Activated CD8-positive, alpha-beta memory T cell treated with anti-CD3 and anti-CD28 coated beads for 48 hours (primary cell): ENCODE measurements at places on chromosomes 2 and 18.

GRCh38 chr2:62499430-62500060 is 6.5 kb downstream of the TMEM17 start:
- no peak for DNase-seq

DNA sequence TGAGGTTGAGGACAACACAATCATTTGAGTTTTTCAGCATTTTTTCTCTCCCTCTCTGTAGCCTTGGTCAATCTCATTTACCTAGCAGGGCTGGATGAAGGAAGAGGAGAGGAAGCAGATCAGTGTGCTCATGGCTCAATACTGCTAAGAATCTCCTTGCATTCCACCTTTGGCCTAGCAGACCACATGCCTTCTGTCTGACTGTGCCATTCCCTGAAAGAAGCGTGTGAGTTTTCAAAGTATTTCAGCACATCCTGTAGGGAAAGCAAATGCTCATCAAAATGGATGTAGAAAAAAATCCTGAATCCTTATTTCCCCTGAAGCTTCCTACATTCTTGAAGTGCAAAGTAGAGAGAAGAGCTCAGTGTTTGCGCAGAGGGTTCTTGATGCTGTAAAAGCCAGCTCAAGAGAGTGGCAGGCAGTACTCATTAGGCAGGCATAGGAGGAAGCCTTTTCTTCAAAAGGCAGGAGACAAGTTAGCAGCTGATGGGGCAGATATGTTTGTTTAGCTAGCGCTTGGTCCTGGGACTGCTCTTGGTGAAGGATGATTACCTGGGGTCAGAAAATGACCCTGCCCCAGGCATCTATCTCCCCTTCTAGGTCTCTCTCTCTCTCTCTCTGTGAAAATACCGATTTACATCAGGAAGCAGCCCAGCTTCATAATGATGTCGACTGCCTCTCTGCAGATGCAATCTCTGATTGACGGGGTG is 14.4 kb upstream of the PIK3C3 start:
- no peak for DNase-seq

GRCh38 chr18:48521723-48522122 is 17.1 kb upstream of the CTIF start:
- DNase-seq, result no peak

DNA sequence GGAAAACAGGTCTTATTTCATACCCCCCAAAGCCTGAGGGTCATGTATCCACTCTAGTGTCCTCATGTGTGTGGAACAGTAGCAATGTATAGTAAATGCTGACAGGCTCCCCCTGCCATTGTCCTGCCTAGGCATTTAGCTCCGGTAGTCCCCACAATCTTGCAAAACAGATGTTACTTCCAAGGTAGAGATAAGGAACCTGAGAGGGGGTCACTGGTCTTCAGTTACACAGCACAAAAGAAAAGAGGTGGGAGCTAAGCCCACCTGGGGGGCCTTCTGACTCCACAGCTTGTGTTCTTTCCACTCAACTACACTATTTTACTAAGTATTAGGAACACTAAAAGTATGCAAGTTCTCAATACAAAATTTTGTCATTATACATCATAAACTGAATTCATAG is 17.4 kb upstream of the FECH start:
- no peak for DNase-seq

GRCh38 chr18:5415031-5415430 is 119.5 kb upstream of the ZBTB14 start:
- no peak for DNase-seq

DNA sequence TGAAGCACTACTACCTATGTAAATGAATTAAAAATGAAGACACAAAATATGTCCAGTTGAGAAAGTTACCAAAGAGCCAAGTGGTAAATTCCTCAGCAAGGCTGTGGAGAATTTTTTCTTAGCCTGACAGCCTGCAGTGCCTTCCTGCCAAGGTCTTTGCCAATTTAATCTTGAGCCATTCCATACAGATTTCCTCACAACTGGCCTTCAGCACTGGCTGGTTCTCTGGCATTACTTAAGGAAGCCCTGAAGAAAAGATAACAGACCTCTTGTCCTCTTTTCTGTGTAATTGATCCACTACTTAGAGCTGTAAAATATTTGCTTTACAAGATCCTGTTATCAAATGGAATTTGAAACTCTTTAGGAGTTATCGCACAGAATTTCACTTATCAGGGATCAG is 334.2 kb upstream of the LRRTM1 start:
- DNase-seq, result no peak

DNA sequence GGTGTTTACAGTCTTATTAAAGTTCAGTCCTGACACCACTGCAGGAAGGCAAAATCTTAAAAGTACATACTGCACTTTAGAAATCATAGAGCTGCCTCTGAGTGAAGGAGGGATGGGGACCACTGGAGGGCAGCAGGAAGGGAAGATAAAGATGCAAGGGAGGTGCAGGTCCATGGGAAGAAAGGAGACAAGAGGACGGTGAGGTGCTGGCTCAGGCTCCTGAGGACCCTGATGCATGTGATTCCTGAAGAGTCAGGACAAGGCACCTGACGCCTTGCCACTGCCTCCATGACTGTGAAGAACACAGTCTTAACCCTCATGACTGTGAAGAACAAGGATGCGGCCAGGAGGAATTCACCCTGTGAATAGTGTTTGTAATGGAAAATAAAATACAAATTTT is 116.2 kb upstream of the NPAS2 start:
- DNase-seq, result no peak

DNA sequence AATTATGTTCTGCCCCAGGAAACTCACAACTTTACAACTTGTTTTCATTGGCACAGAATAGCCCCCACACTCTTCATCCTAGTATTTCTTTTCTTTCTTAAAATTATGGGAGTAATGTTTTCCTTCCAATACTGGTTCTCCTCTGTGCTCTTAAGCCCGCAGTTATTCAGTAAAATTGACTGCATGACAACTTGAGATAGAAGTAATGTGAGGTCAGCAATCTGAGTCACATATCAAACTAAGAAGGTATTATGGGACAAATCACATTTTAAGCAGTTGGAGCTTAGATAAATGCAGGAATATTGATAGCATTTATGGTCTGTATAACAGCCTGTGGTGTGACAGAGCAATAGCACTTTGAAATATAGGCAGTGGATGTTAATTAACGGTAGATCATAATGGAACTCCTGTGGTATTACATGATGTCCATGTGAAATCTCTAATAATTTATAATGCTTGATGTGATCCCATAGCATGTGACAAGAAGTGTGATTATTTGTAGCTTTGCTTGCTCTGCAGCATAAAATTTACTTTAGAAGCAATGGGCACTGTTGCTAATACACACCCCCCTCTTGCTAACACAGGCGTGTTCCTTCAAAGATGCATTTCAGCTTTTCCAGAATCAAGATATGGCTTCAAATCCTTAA is 351.4 kb upstream of the CDH20 start:
- DNase-seq, result no peak

DNA sequence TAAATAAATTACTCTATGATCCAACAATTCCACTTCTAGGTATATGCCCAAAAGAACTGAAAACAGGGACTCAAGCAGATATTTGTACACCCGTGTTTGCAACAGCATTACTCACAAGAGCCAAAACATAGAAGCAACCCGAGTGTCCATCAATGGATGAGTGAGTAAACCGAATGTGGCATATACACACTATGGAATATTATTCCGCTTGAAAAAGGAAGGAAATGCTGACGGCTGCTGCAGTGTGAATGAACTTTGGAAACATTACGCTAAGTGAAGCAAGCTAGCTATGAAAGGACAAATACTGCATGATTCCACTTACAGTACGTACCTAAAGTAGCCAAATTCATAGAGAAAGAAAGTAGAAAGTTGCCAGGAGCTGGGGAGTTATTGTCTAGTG is 32.2 kb downstream of the MREG start:
- no peak for DNase-seq

GRCh38 chr2:1856922-1857321 is 112.6 kb upstream of the PXDN start:
- no peak for DNase-seq

DNA sequence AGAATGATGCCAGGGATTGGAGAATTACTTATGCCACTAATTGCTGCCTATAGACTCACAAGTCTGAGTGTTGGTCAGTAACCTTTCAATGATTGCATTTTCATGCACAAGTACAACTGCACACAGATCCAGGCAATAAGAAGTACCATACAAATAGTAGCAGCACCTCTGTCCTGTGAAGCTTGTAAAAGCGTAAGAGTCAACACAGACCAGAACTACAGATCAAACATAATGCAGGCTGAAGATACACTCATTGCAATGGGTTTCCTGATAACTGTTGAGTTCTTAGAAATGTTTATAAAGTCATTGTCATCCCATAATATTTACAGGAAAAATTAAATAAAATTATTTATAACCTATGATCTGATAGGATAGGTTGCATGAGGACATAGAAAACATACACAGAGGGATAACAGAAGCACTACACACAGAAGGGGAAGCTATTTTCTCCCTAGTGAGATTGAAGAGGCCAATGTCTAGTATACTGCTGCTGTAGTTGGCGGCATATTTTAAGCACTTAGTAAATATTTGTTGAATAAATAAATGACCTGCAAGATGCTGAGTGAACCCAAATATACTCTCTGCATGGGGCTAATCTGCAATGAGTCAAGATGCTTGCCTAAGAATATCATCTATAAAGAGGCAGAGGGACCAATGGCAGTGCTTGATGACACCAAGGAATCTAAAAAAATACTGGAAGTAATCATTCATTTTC is 5.7 kb upstream of the PIK3C3 start:
- no peak for DNase-seq

- DNase-seq, result no peak
Measured at GRCh38 chr2:158650646-158651357, 144.3 kb upstream of the DAPL1 start.

DNA sequence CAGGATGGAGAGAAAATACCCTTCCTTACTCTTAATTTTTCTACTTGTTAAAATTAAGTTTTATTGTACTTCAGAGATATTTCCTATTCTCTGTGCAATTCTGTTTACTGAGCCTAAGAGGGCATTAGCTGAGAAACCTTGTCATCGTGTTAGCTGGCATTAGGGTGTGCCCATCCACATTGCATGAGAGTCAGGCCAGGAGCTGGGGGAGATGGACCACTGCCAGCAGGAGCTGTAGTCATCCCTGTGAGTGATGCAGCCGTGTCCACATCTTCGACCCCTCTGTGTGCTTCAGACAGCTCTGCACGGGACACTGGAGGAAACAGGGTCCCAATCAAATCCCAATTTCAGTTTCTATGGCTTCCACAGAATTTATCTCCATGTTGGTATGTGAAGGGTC is 34.2 kb downstream of the ABCA12 start:
- no peak for DNase-seq

- no peak for DNase-seq
Measured at GRCh38 chr2:118993392-118993752, 51.4 kb downstream of the MARCO start.

- no peak for DNase-seq
Measured at GRCh38 chr2:98899041-98899702, 36.9 kb downstream of the CRACDL start.

GRCh38 chr2:55049821-55050099 is 491 bp downstream of the RTN4 start:
- DNase-seq, result no peak
